ENCODE measurements at places on chromosomes 7 and 10.
A peak's percentile ranks its signal among the peaks of the same experiment; 100 is the strongest.

DNA sequence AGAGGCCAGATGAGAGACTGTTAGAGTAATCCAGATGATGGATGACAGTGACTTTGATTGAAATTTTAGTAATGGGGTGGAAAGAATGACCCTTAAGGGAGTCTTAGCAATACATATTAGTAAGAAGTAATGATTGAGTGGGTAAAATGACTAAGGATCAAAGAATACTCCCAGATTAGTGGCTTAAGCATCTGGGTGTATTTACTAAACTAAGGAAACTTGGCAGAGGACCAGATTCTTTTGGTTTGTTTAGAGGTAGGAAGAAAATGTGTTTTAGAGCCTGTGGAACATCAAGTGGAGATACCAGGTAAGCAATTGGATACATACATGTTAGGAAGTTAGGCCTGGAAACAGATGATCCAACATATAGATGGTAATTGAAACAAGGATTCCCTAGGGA, 58.8 kb upstream of the ADRA2A start:
- no peak for DNase-seq

DNA sequence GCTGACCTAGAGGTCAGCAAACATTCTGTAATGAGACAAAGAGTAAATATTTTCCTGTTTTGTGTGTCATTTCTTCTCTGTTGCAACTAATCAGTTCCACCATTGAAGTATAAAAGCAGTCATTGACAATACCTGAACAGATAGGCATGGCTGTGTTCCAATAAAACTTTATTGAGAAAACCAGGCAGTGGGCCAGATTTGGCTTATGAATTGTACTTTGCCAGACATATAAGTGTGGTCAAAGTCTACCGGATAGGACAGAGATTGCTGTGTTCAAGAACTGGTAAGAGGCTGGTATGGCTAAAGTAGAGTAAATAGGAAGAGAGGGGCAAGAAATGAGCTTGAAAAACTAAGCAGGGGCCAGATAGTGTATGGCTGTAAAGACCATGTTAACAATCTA, 38.3 kb upstream of the TAC1 start:
- no peak for DNase-seq

DNA sequence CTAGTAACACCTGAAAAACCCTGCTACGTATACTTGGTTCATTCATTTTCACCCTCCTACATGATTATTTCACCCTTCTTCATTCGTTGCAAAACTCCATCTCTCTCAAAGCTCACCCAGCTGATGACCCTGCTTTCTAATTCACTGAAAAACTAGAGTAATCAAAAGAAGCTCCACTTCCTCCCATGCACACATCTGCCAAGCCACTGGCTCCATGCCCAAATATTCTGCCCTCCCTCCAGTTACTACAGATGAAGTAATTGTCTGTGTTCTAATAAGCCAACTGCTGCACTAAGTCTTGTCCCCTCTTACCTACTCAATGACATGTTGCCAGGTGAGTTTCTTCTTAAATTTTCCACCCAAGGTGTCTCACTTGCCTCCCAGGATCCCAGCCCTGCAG, 96.9 kb upstream of the CCDC71L start:
- DNase-seq: no peak

DNA sequence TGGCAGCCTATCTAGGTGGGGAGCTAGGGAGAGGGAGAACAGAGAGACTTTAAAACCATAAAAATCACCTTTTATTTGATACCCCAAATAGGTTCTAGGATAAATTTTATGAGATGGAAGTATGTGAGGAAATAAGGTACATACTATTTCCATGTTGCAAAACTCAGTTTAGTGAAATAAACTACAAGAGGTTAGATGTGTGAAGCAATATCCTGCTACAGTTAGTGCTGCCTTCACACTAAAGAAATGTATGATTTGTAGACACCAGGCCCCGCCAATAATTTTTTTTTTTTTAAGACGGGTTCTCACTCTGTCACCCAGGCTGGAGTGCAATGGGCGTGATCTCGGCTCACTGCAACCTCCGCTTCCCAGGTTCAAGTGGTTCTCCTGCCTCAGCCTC, 34.4 kb upstream of the RSBN1L start:
- no peak for DNase-seq

GRCh38 chr7:12314199-12314598, 89.5 kb downstream of the VWDE start:
- DNase-seq: no peak

GRCh38 chr10:125148528-125148927, 11.8 kb downstream of the CTBP2 start:
- DNase-seq: no peak

DNA sequence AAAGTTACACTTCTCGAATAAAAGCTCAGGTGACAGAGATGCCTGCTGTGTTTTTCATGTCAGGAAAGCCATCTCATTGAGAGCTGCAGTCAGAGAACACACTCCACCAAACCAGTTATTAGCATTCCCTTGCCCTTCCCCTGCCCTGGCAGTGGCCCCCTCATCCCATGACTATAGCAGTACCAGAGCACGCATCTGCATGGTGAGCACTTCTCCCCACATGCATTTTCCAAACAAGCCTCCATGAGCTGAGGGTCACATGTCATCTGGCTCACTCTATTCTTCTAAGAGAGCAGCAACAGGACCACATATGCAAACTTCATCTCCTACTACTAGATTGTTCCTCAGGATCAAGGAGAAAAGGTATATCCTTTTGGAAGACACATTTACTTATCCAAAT, 42.4 kb upstream of the FGL2 start:
- no peak for DNase-seq

GRCh38 chr10:34292675-34293074, 522.4 kb downstream of the PARD3 start:
- no peak for DNase-seq

- DNase-seq: no peak
Observed at GRCh38 chr10:5530412-5530806, 5.6 kb downstream of the CALML3 start.

- DNase-seq: no peak
Observed at GRCh38 chr7:34523226-34523918, 134.6 kb upstream of the NPSR1 start.

DNA sequence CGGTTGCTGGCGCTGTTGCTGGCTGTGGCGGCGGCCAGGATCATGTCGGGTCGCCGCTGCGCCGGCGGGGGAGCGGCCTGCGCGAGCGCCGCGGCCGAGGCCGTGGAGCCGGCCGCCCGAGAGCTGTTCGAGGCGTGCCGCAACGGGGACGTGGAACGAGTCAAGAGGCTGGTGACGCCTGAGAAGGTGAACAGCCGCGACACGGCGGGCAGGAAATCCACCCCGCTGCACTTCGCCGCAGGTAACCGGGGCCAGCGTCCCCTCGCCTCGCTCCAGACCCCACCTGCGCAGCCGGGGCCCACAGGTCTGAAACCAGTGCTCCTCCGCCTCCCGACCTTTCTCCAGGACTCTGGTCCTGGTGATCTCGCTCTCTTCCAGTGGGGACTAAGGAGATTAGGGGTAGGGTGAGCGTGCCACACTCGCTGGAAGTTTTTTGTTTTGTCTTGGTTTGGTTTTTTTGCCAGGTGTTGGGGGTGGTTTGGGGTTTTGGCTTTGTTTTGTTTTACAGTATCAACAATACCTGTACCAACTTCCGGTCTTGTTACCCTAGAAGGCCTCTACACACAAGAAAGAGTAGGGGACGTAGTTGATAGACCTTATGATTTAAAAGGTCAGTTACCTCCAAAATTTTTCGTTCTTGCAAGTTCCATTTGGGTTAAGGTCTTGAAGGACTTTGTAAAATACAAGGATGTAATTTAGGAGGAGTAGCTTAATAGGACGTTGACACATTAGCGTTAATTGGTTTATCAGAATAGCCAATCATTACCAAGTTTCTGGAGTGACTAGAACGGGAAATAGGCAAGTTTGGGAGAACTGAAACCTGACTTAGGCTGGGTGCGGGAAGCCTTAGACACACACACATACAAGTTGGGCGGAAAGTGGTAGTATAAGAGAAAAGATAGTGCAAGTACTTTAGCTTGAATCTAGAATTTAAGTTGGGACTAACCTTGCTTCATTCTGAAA, 704 bp downstream of the TNKS2 start:
- DNase-seq: no peak

GRCh38 chr10:67670401-67670800, 25.6 kb downstream of the CTNNA3 start:
- DNase-seq: no peak

GRCh38 chr10:61744469-61744868, 81.7 kb downstream of the CABCOCO1 start:
- no peak for DNase-seq

- DNase-seq: no peak
Observed at GRCh38 chr7:107563081-107563774, 492 bp downstream of the COG5 start.

GRCh38 chr10:16231176-16231575, 205.6 kb upstream of the PTER start:
- DNase-seq: no peak

DNA sequence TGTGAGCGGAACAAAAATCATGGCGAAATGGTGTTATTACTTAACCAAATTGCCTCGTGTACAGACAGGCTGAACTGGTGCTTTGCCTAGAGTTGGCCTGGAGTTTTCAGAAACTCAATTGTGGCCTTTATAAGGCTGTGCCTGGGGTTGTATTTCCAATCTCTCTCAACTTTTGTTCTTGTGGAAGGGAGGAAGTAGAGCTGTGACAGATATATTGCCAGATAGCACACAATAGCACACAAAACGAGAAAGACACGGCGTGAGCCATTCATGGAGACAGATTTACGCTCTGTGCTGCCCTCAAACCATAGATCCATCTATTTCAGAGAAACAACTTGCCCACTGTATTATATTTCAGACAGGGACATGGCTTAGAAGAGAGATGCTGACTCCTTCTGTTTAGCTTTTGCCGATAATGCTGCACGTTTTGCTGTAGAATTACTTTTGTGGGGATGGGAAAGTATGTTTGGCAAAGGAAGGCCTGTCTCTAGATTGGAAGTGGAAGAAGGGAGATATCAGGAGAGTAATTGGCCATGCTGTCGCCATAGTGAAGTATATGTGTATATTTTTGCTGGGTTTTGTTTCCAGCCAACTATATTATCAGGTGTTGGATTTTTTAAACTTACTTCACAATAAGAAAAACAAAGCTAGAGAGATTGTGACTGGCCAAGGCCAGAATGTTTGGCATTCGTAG, 80.4 kb downstream of the AUTS2 start:
- DNase-seq: no peak

DNA sequence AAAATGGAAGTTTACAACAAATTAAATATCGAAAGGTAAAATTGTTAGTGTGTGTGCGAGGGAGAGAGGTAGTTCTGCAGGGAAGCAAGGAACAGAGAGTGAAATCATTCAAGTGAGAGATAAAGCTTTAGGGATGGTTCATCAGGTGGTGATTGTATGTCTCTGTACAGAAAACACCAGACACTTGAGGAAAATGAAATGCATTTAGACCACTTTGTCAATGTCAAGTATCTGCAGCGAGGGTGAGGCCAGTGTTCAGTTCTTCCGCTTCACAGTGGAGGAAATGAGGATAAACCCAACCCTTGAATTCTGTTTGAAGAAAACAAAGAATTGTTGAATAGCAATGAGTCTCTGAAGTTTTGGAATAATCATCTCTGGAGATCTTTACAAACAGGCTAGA, 14.4 kb upstream of the ITGB1 start:
- no peak for DNase-seq

DNA sequence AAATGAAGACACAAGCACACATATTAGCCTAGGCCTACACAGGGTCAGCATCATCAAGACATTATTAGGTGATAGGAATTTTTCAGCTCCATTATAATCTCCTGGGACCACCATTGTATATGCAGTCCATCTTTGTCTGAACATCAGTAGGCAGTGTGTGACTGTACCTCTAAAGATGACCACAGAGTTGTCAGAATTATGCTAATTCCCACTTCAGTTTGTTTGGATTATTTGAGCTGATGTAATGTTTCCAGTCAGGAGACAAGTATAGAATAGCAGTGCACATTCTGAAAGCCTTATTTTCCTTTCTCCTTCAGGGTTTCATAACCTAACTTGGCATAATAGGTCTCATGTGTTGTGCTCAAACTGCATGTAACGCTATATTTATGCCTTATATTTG, 306.4 kb downstream of the NXPH1 start:
- DNase-seq: no peak

DNA sequence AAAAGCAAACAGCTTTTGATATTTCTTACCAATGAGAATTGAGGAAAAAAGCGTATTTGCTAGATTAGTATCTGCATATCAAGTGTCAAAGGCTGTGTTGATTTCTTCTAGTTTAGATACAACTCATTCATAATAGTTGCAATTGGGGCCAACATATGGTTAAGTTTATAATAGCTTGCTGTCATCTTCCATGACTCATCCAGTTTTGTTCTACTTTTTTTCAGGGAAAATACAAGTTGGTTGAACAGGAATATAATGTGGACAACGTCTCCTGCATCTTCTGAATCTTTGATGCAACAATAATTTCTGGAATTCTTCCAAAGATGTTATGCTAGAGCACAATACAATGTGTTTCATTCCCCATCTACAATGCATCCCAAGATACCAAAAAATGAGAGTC, 182.0 kb downstream of the THSD7A start:
- DNase-seq: no peak

DNA sequence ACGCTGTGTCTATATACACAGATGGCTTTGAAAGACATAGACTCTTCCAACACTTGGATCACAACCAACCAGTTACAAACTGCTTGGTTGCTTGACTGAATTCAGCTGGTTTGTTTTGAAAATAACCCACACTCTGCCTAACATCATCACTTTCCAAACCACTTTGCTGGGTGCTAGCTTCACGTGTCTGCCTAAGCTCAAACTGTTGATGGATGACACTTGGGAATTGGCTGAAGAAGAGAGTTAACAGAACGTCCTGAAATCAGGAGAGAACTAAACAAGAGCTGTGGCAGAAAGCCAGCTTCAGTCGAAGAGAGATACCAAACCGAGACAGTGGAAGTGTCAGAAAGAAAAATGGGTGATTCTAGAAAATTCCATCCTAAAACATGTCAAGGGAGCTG, 420.8 kb upstream of the AUTS2 start:
- no peak for DNase-seq

- DNase-seq: peak; percentile 31
Observed at GRCh38 chr7:42091461-42092291, 145.3 kb downstream of the GLI3 start.

DNA sequence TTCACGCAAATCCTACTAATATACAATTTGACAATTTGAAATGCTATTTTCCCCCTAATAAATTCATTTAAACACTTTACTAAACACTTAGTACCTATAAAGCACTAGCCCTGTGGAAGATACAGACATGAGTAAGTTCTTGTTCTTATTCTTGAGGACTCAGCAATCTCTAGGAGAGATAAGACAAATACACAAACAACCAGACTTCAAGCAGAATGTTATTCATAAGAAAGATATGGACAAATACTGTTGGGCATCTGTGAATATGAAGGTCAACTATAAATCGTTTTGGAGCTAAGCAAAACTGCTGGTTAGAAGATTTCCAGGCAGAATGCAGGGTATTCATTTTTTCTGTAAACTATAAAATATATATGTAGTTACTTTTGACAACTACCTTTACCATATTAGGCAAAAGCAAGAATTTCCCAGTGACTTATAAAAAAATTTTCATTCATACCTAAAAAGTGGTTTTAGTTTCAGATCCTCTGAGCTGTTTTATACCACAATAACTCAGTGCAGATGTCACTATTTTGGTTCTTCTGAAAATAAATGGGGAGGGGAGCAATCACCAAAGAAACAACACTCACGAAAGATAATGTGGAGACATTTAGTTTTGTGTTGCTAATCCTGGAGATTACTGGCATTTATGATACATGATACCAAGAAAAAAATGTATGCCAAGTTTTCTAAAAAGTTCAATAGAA, 3.8 kb downstream of the VPS41 start:
- no peak for DNase-seq

GRCh38 chr7:85001495-85002345, 185.1 kb downstream of the SEMA3D start:
- no peak for DNase-seq
